BJ (cell line): ENCODE measurements at places on chromosomes 3 and 15.

GRCh38 chr3:18987862-18988447 lies 160.4 kb upstream of the KCNH8 start:
- DNase-seq, result no peak

GRCh38 chr3:112976953-112977352 lies 2.0 kb upstream of the CD200R1 start:
- DNase-seq, result no peak

DNA sequence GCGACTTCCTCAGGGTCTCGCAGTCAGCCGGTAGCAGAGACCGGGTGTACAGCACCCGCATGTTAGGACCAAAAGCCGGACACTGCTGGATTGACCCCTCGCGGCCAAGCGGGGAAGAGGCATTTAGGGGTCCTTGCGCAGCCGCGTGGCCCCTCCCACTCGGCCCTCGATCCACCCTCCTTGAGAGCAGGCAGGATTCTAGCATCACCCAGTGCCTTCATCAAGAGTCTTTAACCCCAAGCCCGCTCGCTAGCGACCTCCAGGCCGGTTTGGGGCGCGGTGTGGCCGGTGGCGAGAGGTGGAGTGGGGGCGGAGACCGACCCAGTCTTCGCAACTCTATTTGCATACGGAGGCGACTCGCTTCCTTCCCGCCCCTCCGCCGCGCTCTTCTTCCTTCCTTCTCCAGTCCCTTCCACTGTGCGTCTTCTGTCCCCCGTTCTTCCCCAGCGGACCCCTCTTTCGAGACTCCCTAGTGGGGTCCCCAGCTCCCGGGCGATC lies at the start of gene ST6GAL1:
TSS of gene ST6GAL1 (plus strand) at position 384 of the 498 bp plus-strand sequence. CDS start 112,178 bp downstream, outside the sequence.
- no peak for DNase-seq

DNA sequence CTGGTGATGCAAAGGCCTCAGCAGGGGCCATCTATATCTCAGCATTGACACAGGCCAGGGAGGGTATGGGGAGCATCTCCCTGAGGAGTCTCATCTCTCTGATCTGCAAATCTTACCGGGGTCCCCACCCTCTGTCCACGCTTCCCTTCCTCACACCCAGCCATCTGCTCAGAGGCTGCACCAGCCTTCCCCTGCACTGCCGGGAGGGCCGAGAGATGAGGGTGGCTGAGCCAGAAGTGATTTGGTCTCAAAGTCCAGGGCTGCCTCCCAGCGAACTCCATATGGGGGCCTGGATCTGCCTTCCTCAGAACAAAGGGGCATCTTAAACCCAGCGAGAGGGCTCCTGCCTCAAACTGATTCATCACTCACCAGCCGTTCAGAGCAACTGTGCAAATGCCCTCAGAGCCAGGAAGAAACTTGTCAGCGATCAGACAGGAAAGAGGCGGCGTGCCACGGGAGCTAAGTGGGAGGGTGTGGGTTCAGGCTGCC lies 4.6 kb downstream of the IGDCC3 start:
- DNase-seq, result no peak

DNA sequence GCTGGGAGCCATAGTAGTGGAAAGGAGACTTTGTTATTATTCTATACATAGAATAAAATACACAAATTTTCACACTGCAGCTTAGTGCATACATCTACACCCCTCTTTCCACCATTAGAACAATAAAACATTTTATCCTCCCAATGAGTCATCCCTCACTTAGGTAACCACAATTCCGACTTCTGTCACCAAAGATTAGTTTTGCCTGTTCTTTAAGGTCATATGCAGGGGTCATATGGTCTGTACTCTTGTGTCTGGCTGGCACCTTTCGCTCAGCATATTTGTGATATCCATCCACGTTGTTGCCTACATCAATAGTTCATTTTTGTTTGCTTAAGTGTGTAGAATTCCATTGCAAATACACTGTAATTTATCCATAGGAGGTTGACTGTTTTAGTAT lies 399.4 kb downstream of the SHQ1 start:
- no peak for DNase-seq

DNA sequence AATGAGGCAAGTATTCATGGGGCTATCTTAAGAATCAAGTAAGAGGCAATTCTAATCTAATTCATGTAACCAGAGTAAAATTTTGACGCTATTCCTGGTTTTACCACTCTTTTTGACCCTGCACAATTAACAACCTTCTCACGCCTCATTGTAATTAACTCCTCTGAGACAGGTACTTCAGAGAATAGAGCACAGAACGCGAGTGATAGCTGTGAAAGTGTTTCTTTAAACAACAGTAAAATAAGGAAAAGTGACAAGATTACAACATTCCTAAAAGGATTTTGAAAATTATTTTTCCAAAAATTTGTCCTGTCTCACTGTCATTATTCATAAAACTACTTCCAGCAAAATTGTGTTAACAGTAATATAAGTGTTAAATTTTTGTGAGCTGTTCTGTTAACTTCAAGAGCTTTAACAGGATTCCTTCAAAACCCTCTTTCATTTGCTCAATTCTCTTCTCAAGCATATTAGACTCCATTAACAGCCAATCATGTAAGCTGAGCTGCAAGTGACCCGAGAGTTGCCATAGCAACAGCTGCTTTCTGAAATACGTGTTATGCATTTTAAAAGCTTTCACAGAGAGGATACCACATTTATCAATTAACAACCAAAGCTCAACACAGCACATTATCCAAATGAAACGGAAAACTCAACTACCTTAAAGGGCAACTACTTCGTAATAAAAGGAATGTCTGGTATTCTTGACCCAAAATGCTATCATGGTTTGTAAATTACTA lies 93.1 kb downstream of the STAG1 start:
- DNase-seq, result peak; percentile 39

GRCh38 chr3:190325923-190326322 lies 3.7 kb upstream of the CLDN1 start:
- no peak for DNase-seq

DNA sequence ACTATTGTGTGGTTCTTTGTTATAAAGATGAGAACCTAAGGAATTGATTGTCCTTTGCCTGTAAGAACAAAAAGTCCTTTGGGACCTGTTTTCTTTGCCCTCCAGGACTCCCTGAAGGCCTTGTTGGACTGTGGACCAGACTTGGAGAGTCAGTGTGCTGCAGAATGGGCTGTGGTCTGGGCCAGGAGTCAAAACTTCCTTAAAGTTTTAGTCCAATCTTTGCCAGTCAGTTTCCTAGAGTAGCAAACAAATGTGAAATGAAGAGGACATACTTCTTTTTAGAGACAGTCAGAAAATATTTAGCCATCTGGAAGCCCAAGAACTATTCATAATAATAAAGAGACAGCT lies 45.4 kb downstream of the PDE8A start:
- DNase-seq, result no peak

GRCh38 chr3:187734841-187735240 lies 10.4 kb downstream of the BCL6 start:
- DNase-seq, result no peak

- no peak for DNase-seq
These were observed 41.9 kb downstream of the MEX3B start for GRCh38 chr15:82003916-82004315.

DNA sequence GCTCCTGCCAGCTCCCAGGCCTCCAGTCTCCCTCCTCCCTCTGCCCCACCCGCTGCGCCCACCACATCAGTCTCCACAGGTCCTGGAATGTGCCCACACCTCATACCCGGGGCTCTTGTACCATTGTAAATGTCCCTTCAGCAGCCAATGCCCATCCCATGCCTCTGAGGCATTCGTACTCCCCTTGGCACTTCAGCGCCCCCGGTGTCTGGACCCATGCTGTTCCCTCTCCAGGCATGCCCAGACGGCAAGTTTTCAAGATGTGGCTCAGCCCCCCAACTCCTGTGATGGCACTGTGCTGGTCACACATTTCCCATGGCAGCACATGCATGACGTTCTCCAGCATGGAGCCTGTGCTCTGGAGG lies 13.3 kb downstream of the PLXND1 start:
- no peak for DNase-seq

- DNase-seq, result no peak
These were observed 366.3 kb downstream of the IL20RB start for GRCh38 chr3:137324114-137324513.

DNA sequence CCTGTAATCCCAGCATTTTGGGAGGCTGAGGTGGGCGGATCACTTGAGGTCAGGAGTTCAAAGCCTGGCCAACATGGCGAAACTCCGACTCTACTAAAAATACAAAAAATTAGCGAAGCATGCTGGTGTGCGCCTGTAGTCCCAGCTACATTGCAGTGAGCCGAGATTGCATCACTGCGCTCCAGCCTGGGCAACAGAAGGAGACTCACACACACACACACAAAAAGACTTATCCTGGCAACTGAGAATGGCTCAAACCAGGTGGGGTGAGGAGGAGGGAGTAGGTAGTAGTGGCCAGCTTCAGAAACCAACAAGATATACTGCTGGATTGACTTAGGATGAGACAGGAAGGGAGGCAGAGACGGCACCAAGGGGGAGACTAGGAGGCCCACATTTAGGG lies 53.4 kb upstream of the APEH start:
- no peak for DNase-seq

GRCh38 chr15:64009798-64010261 lies 36.5 kb downstream of the DAPK2 start:
- no peak for DNase-seq

GRCh38 chr3:31159331-31160039 lies 265.0 kb upstream of the GADL1 start:
- DNase-seq, result no peak
